ENCODE measurements at places on chromosomes 4 and X.
A peak's percentile ranks its signal among the peaks of the same experiment; 100 is the strongest.

DNA sequence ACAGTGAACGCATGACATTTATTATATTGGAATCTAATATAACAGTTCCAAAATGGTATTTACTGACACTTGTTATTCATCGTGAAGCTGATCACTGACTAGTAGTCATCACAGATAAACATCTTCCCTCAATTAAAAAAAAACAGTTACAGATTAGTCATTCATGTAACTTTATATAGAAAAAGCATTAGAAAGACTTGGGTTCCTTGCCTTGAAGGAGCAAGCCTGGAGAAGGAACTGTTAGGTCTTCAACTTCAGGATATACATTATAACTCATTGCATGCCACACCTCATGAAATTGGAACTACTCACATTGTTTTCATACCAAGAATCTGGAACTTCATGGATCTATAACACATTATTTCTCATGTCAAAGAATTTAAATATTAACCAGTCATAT, 317.7 kb downstream of the CCSER1 start:
- DNase-seq: no peak
- H3K4me3 ChIP-seq: no peak overlapping the region
- no peaks in the 10 kb centered on the region for H3K36me3 ChIP-seq
- H3K27me3 ChIP-seq: no peaks in the 10 kb centered on the region
- H3K27ac ChIP-seq: no peak overlapping the region

GRCh38 chr4:78417603-78418002, 134.0 kb upstream of the ANXA3 start:
- H3K36me3 ChIP-seq: no peaks in the 10 kb centered on the region
- H3K27me3 ChIP-seq: peaks cover 18% of the 10 kb centered on the region
- H3K4me3 ChIP-seq: no peak overlapping the region
- DNase-seq: no peak
- H3K27ac ChIP-seq: no peak overlapping the region
- no peaks in the 10 kb centered on the region for H3K4me1 ChIP-seq

DNA sequence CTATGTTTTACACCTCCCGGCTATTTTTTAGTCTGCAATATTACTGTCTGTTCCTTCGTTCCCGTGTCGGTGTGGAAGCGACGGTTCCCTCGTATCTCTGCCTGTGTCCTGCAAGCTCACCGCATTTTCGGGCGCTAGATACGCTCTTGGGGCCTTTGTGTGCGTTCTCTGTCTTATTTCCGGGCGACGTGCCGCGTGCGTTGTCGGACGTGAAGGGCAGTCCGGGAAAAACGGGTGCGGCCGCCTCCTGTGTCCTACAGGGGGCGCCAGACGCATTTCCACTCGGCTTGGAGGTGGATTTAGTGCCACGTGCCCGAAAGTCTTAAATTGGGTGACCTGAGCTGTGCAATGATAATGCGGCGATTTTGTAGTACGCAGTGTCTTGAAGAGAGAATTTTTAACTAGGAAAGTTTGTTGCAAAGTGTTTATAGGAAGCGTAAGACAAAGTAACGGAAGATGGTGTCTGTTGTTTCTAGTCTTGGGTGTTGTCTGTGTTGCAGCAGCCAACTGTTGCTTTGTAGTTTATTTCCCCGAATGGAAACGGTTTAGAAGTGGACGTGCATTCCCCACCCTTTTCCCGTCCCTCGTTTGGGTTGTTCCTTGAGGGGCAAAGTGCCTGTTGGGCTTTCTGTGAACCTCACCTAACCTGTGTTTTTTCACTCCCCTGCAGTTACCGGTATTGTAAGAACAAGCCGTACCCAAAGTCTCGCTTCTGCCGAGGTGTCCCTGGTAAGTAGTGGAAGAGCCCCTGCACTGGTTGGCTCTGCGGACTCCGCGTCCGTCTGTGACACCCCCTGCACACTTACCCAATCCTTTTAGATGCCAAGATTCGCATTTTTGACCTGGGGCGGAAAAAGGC, 720 bp downstream of the RPL10 start:
- H3K27ac ChIP-seq: peak overlapping the region; percentile 99
- H3K4me3 ChIP-seq: peak overlapping the region; percentile 98
- peaks cover 33% of the 10 kb centered on the region for H3K36me3 ChIP-seq
- no peaks in the 10 kb centered on the region for H3K27me3 ChIP-seq
- peaks cover 20% of the 10 kb centered on the region for H3K4me1 ChIP-seq

DNA sequence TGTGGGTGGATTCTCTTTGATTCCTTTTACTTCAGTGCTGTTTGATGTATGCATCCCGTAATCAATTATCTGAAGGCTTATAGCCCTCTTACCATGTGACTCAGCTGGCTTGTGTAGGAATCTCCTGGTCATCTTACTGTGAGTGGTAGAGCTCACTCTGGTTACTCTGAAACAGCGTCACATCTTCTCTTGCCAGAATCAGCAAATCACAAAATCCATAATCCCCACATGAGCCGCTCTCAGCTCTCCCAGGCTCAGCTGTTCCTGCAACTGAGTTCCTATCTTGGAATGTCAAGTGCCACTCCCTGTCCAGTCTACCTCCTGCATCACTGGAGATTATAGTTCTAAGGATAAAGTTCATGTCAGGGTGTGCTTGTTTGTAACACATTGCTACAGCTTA, 278.0 kb downstream of the FBXO8 start:
- H3K27ac ChIP-seq: no peak overlapping the region
- no peaks in the 10 kb centered on the region for H3K27me3 ChIP-seq

GRCh38 chr4:137711502-137711901, 179.2 kb upstream of the PCDH18 start:
- H3K27ac ChIP-seq: no peak overlapping the region
- no peak overlapping the region for H3K4me3 ChIP-seq
- no peak for DNase-seq
- no peaks in the 10 kb centered on the region for H3K4me1 ChIP-seq
- H3K27me3 ChIP-seq: no peaks in the 10 kb centered on the region

Data from activated CD8-positive, alpha-beta memory T cell treated with anti-CD3 and anti-CD28 coated beads, Interleukin-2, amount 10 ng/mL, durations not matched to agents 7 days and 5 days (primary cell).